Activated CD4-positive, CD25-positive, alpha-beta regulatory T cell treated with anti-CD3 and anti-CD28 coated beads, Interleukin-2, amount 50 U/mL, for 24 hours (primary cell): ENCODE measurements at places on chromosomes 7 and 10.

- ATAC-seq: no peak
These were observed 351.2 kb downstream of the DGKB start for GRCh38 chr7:14551310-14551709.

- ATAC-seq: no peak
These were observed 71.8 kb upstream of the GSDME start for GRCh38 chr7:24828891-24829661.

DNA sequence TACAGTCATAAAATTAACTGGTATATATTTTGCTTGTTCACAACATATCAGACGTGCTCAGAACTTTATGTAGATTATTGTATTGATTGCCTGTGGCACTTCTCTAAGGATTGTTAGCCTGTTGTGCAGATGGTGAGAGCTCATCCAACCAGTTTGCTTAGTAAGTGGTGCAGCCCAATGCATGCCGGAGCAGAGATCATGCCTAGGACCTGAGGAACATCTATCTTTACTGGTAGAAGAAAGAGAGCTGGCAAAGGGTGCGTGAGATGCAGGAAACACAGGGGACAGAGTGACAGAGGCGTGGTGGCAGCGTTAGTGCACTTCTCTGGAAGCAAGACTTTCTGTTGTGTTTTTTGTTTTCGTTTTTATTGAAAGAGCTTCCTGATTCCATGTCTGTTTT lies 35.9 kb downstream of the CCM2 start:
- no peak for ATAC-seq

GRCh38 chr7:31071645-31072029 lies 19.5 kb downstream of the ADCYAP1R1 start:
- ATAC-seq: no peak

- ATAC-seq: no peak
These were observed 43.9 kb downstream of the SH3PXD2A start for GRCh38 chr10:103811463-103811862.

- ATAC-seq: no peak
These were observed 434.7 kb upstream of the C7orf33 start for GRCh38 chr7:148155826-148156225.

GRCh38 chr7:24840563-24840962 lies 83.3 kb upstream of the GSDME start:
- no peak for ATAC-seq

GRCh38 chr7:115216652-115217051 lies 294.8 kb downstream of the MDFIC start:
- no peak for ATAC-seq

DNA sequence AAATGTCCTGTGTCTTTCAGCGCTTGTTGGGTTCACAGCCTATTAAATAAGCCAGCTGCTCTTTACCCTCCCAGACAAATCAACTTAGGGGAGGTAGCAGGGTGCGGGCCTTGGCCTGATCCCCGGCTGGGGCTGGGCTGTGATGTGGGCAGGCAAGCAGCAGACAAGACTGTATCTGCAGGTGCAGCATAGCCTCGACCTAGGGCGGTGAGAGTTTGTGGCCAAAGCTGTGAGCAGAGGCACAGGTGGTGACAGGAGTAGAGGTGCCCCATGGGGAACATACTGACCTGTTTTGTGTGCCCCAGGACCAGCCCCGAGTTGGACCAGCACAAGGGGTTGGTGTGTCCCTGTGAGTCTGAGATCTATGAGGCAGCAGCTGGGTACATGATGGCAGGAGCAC lies 885.4 kb downstream of the ZNF37A start:
- ATAC-seq: no peak

DNA sequence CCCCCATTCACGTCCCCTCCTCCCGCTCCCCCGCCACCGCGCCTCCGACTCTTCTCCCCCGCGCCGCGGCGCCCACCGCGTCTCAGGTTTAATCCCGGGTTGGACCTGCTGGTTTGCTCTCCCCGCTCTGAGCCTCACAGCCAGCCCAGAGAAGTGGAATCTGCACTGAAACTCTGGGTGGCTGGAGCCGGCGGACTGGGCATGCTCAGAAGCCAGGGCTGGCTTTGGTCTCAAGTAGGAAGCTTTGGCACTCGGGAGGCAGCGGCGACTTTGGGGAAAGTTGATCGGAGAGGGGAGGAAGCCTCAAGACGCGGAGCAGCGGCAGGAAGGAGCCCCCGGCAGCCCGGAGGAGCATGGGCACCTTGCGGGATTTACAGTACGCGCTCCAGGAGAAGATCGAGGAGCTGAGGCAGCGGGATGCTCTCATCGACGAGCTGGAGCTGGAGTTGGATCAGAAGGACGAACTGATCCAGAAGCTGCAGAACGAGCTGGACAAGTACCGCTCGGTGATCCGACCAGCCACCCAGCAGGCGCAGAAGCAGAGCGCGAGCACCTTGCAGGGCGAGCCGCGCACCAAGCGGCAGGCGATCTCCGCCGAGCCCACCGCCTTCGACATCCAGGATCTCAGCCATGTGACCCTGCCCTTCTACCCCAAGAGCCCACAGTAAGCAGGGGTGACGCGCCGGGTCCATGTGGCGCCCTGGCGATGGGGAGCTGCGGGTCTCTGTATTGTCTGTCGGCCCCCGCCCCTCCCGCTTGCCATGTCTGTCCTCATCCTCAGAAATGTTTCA lies at the start of gene PRKG1:
Gene PRKG1, plus strand, starts transcription at position 250 of the 791 bp plus-strand sequence.
- ATAC-seq: no peak

GRCh38 chr10:75050149-75050919 lies 61.1 kb upstream of the SAMD8 start:
- ATAC-seq: no peak

- no peak for ATAC-seq
These were observed 47.2 kb downstream of the CAMK1D start for GRCh38 chr10:12396567-12396966.

- ATAC-seq: no peak
These were observed 87.0 kb downstream of the HGF start for GRCh38 chr7:81682873-81683272.

DNA sequence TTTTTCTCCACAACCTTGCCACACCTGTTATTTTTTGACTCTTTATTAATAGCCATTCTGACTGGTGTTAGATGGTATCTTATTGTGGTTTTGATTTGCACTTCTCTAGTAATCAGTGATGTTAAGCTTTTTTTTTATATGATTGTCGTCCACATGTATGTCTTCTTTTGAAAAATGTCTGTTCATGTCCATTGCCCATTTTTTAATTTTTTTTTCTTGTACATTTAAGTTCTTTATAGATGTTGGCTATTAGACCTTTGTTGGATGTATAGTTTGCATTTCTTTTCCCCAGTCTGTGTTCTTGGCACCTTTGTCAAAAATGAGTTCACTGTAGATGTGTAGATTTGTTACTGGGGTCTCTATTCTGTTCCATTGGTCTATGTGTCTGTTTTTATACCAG lies 28.8 kb downstream of the ZSCAN25 start:
- ATAC-seq: no peak

- ATAC-seq: no peak
These were observed 101.2 kb upstream of the WDR11 start for GRCh38 chr10:120749856-120750566.

- no peak for ATAC-seq
These were observed 15.7 kb downstream of the FXYD4 start for GRCh38 chr10:43386981-43387677.

DNA sequence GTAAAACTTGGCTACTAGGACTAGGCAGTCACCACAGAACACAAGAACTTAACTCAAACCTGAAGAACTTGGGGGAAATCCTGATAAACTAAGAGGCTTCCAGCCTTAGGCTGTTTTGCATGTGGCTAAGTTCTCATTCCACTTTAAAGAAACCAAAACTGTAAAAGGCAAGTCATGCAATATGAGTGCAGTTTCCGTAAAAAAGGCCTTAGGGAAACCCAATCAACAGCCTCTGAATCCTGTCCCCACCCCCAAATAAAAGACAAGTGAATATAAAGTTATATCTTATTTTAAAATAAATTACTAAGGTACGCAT lies 95.1 kb downstream of the USP6NL start:
- ATAC-seq: peak; percentile 45

DNA sequence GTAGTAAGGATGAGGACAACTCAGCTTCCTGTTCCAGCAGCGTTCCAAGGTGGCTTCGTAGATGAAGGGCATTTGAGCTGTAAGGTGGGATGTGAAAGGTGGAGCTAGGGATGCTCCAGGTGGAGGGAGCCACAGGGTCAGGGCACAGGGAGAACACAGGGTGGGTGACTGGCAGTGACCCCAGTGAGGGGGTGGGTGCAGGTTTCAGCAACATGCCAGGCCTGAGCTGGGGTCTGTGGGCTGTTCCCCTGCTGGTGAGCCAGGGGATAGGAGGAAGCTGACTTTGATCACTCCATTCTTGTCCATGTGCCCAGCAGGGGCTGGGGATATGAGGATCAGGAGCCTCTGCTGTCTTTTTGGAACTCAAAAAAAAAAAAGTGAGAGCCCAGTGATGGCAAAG lies 33.2 kb downstream of the CDH23 start:
- no peak for ATAC-seq

DNA sequence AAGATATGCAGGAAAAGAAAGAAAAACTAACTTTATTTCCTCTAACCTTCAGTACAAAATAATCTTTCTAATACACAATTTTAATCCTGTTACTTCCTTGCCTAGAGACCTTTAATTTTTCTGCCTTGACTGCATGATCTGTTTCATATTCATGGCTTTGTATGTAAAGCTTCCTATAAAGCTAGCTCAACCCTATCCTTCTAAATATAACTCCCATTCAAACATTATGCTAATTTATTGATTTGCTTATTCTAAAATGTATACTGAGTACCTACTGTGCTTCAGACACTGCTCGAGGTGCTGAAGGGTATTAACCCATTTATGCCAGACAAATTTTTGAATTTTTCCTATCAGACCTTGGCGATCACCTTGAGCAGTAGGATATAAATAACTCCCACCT lies 47.6 kb downstream of the SEMA3C start:
- no peak for ATAC-seq

GRCh38 chr7:22356701-22357310 lies at the start of gene RAPGEF5:
RAPGEF5 (minus strand) TSS chr7:22357154; CDS start chr7:22357060, 94 bp downstream.
- no peak for ATAC-seq

DNA sequence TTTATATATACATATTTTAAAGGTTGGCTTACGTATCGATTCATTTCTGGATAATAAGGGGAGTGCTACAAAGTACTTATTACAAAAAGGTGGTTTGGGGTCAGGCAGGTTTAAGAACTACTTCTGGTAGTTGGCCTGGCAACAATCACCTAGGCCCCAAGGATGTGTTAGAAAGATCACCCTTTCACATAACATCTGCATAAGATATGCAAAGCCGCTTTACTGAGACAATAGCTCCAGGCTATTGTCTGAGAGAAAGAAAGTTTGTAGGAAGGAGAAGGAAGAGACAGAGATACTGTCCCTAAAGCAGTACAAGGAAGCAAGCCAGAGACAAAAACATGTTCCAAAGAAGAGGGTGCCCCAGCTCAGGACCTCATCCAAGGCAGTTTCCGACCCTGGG lies 6.2 kb downstream of the PAXIP1 start:
- ATAC-seq: no peak

DNA sequence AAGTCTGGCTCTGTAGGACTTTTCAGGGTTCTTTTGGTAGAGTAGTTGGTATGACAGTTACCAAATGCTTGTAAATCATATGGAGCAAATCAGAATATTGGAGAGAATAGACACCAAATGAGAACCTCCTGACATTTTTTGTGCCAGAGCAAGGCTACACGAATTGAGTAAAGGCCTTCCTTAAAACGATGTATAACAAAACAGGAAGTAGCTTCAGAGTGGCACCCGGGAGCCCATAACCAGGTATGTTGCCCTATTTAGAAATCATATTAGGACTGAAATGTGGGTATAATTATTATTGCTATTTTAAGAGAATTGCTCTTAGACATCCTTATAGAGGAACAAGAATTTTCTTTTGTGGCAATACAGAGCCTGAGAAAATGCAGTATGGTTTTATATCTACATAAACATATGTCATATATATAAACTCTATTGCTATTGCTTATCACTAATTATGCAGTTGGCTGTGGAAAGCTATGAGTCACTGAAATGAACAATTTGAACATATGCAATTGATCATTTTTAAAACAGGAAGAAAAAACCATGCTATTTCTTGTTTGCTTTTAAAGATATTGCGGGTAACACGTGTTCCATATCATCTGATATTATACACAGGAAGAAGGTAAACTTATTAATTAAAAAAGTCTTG lies 197.4 kb upstream of the MTPN start:
- no peak for ATAC-seq

DNA sequence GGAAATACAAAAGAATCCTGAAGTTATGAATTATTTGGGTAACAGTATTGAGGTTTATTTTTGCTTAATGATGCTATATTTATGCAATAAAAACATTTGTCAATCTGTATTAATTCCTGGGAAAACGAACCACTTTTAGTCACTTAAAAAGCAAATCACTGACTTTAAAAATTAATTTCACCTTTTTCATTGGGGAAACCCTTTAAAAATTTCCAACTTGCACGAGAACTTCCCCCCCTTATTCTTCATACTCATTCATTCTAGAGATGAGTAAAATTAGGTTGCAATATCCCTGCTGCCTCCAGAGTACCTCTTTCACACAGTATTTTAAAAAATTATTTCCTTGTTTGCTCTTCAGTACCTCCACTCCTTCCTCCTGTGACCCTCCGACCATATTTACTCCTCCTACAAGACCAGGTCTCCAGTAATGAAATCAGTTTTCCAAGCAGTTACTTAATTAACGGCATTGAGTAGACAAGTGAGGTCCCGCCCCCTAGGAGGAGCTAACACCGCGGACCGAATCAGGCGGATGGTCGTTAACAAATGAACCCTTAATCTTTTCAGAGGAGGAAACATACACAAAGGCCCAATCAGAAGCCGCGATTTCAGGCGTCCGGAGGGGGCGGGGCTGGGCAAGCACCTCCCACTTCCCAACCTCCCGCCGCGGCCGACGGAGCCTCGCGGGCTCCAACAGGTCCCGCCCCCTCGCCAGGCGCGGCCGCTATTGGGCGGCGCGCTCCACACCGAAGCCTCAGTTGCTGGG lies 465 bp upstream of the TRIM24 start:
- peak; percentile 85 for ATAC-seq

DNA sequence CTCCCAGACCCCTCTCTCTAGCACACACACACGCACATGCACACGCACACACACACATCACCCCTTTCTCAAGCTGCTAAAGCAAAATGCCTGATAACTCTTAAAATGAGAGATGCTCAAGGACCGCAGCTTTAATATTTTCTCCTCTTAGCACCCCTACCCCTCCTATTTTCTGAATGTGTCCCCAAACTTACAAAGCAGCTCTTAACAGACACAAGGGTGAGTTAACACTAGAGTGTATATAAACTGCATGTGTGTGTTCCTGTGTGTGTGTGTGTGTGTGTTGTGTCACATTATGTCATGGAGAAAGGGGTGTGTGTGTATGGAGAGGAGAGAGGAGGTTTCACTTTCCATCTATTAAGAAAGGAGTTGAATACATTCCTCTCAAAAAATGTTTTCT lies 1.3 kb downstream of the PTN start:
- no peak for ATAC-seq
